ENCODE measurements at places on chromosomes 11 and 22. TPM values are rescaled to one million over a fixed set of nuclear protein-coding genes. Genes with fewer than 3 reads are reported as not detected.
A peak's percentile ranks its signal among the peaks of the same experiment; 100 is the strongest.

MS4A7 gene
- total RNA-seq = not detected

MICAL3 gene
- 38.5 TPM for total RNA-seq

- H3K36me3 ChIP-seq = no peaks in the 10 kb centered on the region
- ATAC-seq = no peak
Measured at GRCh38 chr11:73324665-73325035, 16.6 kb downstream of the ARHGEF17 start.

GRCh38 chr11:12090061-12090591 is 20.3 kb upstream of the MICAL2 start:
- no peak for ATAC-seq
- peak overlapping the region; percentile 72 for H3K4me3 ChIP-seq
- no peaks in the 10 kb centered on the region for H3K27me3 ChIP-seq
- H3K4me1 ChIP-seq = peaks cover 37% of the 10 kb centered on the region

DNA sequence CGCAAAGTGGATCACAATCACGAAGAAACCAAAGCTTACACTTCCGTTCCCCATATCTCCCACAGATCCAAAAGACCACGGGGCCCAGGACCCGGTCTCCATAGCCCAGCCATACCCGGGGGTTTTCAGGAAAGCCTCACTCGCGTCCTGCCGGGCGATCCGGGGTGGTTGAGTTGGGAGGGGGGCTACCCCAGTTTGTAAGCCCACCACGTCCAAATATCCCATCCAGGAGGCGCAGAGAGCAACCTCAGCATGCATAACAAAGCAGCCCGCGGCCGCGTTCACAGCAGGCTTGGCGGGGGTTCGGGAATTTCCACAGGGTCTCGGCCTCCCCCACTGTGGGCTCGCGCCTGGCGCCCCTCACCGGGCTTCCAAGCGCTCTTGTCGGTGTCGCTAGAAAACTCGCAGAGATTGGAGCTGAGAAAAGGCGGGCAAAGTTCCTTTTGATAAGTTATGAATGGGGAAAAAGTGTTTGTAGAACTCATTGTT is 9.5 kb downstream of the SDF2L1 start:
- H3K4me3 ChIP-seq = peak overlapping the region; percentile 93
- ATAC-seq = peak; percentile 19
- peaks cover 22% of the 10 kb centered on the region for H3K36me3 ChIP-seq
- H3K4me1 ChIP-seq = peaks cover 8% of the 10 kb centered on the region
- no peaks in the 10 kb centered on the region for H3K27me3 ChIP-seq

DNA sequence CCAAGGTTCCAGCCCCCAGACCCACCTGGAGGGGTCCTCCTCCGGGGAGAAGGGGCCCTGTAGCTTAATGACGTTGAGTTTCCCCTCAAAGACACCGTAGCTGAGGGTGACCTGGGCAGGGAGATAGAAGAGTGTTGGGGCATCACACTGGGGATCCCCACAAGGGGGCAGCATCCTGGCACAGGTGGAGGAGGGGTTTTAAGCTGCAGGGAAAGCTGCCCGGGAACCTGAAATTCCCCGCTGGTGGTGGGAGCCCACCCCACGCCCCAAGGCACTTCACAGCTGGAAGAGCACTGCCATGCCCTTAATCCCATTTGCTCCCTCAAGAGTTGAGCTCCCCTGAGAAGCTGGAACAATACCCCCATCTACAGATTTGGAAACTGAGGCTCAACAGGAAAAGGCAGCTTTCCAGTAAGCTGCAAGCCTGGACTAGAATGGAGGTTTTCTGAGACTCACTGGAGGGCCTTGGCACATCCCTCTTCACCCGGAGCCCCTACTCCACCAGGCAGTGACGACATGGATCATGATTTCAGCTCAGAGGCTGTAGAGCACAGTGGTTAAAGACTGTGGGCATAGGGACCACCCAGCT is 13.7 kb downstream of the MFNG start:
- H3K4me3 ChIP-seq = no peak overlapping the region
- peaks cover 4% of the 10 kb centered on the region for H3K4me1 ChIP-seq
- peaks cover 97% of the 10 kb centered on the region for H3K36me3 ChIP-seq
- peak overlapping the region; percentile 20 for H3K27ac ChIP-seq
- no peaks in the 10 kb centered on the region for H3K27me3 ChIP-seq
- no peak for ATAC-seq
